Brain microvascular endothelial cell (primary cell): ENCODE measurements at places on chromosomes 1 and 21.

GRCh38 chr1:203557390-203557789, 63.4 kb downstream of the OPTC start:
- DNase-seq, result peak; percentile 53

DNA sequence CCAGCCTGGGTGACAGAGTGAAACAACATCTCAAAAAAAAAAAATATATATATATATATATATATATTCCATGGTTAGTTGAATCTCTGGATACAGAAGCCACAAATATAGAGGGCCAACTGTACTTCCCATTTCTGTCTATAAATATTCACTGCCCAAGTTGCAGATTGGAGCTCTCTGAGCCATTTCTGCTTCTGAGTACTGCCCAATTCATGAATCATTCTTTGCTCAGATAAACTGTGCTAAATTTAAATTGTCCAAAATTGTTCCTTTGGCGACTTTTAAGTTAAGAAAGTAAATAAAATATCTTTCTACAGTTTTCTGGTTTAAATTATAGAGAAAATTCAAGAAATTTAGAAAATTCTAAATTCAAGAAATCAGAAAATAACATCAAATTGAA, 23.2 kb upstream of the C1orf146 start:
- no peak for DNase-seq

DNA sequence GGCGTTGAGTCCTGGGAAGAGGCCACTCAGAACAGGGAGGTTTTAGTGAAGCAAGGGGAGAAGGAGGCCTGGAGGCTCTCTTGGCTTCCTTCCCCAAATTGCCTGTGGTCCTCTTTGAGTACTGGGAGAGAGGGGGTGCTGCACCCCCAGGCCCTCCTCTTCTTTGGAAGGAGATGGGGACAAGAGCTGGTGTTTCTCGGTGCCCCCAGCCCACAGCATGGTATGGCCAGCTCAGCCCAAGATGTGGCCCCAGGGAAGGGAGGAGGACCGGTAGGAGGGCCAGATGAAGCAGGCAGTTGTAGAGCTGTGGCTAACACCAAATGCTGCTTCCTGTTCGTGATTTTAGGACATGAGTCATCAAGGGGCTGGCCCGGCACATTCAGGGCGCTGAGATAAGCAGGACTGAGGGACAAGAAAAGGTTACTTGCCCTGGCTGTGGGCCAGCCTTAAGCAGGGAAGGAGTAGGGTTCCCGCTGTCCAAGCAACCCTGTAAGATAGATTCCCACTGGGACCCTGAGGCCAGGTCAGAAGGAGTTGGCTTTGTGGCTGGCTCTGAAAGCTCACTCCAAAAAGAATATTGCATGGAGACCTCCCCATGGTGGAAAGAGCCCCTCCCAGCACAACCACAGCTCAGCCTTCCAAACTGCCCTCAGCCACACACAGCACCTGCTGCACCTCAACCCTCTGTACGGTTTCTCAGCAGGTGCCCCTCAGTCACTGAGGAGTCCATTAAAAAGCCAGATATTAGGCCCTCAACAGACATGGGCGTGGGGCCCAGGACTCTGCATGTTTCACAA, 4.9 kb upstream of the TNFRSF1B start:
- DNase-seq, result peak; percentile 91

GRCh38 chr1:179881642-179882252, 338 bp upstream of the TOR1AIP1 start:
- peak; percentile 84 for DNase-seq

GRCh38 chr1:231016234-231016633, 23.8 kb downstream of the FAM89A start:
- DNase-seq, result no peak

DNA sequence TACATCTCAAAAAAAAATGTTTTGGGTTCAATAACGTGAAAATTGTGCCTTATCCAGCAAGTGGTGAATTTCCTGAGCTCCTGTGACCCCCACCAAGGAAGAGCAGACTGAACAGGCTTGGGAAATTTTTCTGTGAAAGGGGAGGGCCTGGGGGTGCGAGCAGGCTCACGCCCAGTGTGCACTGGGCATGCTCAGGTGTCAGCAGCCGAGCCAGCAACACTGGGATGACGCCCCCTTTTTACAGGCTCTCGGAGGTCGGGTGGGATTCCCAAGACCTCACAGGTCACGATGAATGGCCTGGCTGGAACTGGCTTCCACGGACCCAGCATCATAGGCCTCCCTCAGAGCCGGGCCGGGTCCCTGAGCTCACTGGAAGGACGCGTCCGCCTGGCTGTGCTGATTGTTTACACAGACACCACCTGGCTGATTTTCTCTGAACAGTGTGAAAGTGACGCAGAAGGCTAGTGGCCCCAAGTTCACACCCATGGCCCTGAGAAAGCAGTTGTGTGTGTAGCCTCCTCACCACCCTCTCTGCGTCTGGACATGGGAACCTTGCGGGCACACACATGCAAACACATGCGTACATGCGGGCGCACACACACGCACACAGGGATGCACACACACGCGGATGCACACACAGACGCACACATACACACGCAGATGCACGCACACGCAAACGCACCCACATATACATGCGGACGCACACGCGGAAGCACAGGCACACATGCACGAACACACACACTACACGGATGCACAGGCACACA, 9.2 kb downstream of the CSTB start:
- no peak for DNase-seq
